Airway epithelial cell (primary cell): ENCODE measurements at places on chromosomes 3 and 15. TPM values are rescaled to one million over a fixed set of nuclear protein-coding genes. Genes with fewer than 3 reads are reported as not detected.

GP5 gene
- total RNA-seq, result not detected in 2 replicates

CHRM5 gene
- not detected in 2 replicates for total RNA-seq

GABRA5 gene
- total RNA-seq, result not detected in 2 replicates

SAMMSON gene
- not detected in 2 replicates for total RNA-seq

SNX22 gene
- total RNA-seq, result 0.05 and 0.35 TPM in 2 replicates
